Natural killer cell (primary cell): ENCODE measurements at places on chromosomes 5 and 9. TPM values are rescaled to one million over a fixed set of nuclear protein-coding genes. Genes with fewer than 3 reads are reported as not detected.

GRCh38 chr5:77355080-77355479 is 137.0 kb downstream of the WDR41 start:
- H3K4me1 ChIP-seq, result no peaks in the 10 kb centered on the region
- H3K27me3 ChIP-seq, result no peaks in the 10 kb centered on the region
- no peak overlapping the region for H3K4me3 ChIP-seq
- H3K27ac ChIP-seq, result no peak overlapping the region

GRCh38 chr9:121326130-121326838 is 43.8 kb downstream of the STOM start:
- H3K4me1 ChIP-seq, result peaks cover 13% of the 10 kb centered on the region
- H3K4me3 ChIP-seq, result no peak overlapping the region
- no peaks in the 10 kb centered on the region for H3K27me3 ChIP-seq
- H3K27ac ChIP-seq, result no peak overlapping the region
- DNase-seq, result no peak

GRCh38 chr5:158502686-158503085 is 597.0 kb downstream of the EBF1 start:
- H3K36me3 ChIP-seq, result no peaks in the 10 kb centered on the region
- no peaks in the 10 kb centered on the region for H3K27me3 ChIP-seq
- H3K4me3 ChIP-seq, result no peak overlapping the region
- no peak overlapping the region for H3K27ac ChIP-seq
- H3K4me1 ChIP-seq, result no peaks in the 10 kb centered on the region

- no peaks in the 10 kb centered on the region for H3K36me3 ChIP-seq
- H3K27ac ChIP-seq, result no peak overlapping the region
- H3K4me3 ChIP-seq, result no peak overlapping the region
- no peak for DNase-seq
Observed at GRCh38 chr9:90044263-90044662, 439.5 kb downstream of the GADD45G start.

GRCh38 chr5:5398071-5398470 is 24.4 kb upstream of the ICE1 start:
- H3K27ac ChIP-seq, result no peak overlapping the region
- H3K4me1 ChIP-seq, result no peaks in the 10 kb centered on the region
- no peaks in the 10 kb centered on the region for H3K27me3 ChIP-seq
- H3K36me3 ChIP-seq, result no peaks in the 10 kb centered on the region
- H3K4me3 ChIP-seq, result no peak overlapping the region

GRCh38 chr5:148828511-148829247 is 2.3 kb downstream of the ADRB2 start:
- H3K4me1 ChIP-seq, result peaks cover 46% of the 10 kb centered on the region
- peaks cover 12% of the 10 kb centered on the region for H3K36me3 ChIP-seq
- peak overlapping the region; percentile 69 for H3K4me3 ChIP-seq
- no peak for DNase-seq

- peak overlapping the region; percentile 95 for H3K27ac ChIP-seq
- H3K27me3 ChIP-seq, result no peaks in the 10 kb centered on the region
- peaks cover 91% of the 10 kb centered on the region for H3K4me1 ChIP-seq
- H3K4me3 ChIP-seq, result no peak overlapping the region
Observed at GRCh38 chr5:132430746-132431145, 59.8 kb downstream of the IRF1 start.

GRCh38 chr5:25619273-25619672 is 974.5 kb upstream of the CDH10 start:
- H3K27me3 ChIP-seq, result no peaks in the 10 kb centered on the region
- no peak overlapping the region for H3K27ac ChIP-seq
- no peaks in the 10 kb centered on the region for H3K4me1 ChIP-seq
- H3K36me3 ChIP-seq, result no peaks in the 10 kb centered on the region

- no peak for DNase-seq
- peaks cover 43% of the 10 kb centered on the region for H3K36me3 ChIP-seq
- H3K27ac ChIP-seq, result no peak overlapping the region
- no peaks in the 10 kb centered on the region for H3K4me1 ChIP-seq
- H3K4me3 ChIP-seq, result no peak overlapping the region
Observed at GRCh38 chr9:125332527-125332926, 70.9 kb downstream of the GAPVD1 start.

DNA sequence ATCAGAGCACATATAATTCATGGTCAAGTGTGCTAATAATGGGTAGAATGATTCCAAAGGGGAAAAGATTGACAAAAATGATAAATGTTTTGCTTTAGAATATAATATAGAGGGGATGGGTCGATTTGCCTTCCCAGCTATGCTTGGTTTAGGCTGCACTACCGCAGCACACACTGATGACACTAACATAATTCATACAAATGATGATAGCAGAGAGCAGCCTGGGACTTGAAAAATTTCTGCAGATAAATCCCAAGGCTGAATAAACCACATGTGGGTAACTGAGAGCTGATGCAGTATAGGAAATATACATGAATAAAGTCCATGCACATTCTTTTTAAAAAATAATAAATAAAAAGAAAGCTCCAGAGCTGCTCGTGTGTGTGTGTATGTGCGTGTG is 54.5 kb downstream of the EFNA5 start:
- no peaks in the 10 kb centered on the region for H3K36me3 ChIP-seq
- no peak overlapping the region for H3K27ac ChIP-seq
- H3K27me3 ChIP-seq, result no peaks in the 10 kb centered on the region
- H3K4me1 ChIP-seq, result no peaks in the 10 kb centered on the region
- DNase-seq, result no peak

GRCh38 chr5:54630738-54631359 is 113.3 kb downstream of the SNX18 start:
- H3K4me3 ChIP-seq, result no peak overlapping the region
- H3K4me1 ChIP-seq, result no peaks in the 10 kb centered on the region
- no peaks in the 10 kb centered on the region for H3K36me3 ChIP-seq
- no peaks in the 10 kb centered on the region for H3K27me3 ChIP-seq

GRCh38 chr9:31390403-31391025 is 993.9 kb upstream of the ACO1 start:
- H3K4me3 ChIP-seq, result no peak overlapping the region
- no peaks in the 10 kb centered on the region for H3K27me3 ChIP-seq
- DNase-seq, result peak; percentile 3
- H3K4me1 ChIP-seq, result no peaks in the 10 kb centered on the region
- no peak overlapping the region for H3K27ac ChIP-seq
- H3K36me3 ChIP-seq, result no peaks in the 10 kb centered on the region

DNA sequence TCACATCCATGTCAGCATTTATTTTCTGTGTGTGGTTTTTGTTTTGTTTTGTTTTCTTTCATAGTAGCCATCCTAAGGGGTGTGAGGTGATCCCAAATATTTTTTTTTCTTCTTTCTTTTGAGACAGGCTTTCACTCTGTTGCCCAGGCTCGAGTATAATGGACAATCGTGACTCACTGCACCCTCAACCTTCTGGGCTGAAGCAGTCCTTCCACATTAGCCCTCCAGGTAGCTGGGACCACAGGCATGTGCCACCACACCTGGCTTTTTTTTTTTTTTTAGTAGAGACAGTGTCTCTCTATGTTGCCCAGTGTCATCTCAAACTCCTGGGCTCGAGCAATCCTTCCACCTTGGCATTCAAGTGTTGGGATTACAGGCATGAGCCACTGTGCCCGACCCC is 59.1 kb downstream of the CDC42SE2 start:
- H3K4me1 ChIP-seq, result peaks cover 26% of the 10 kb centered on the region
- no peak overlapping the region for H3K4me3 ChIP-seq
- H3K27ac ChIP-seq, result peak overlapping the region; percentile 50
- H3K27me3 ChIP-seq, result no peaks in the 10 kb centered on the region
- H3K36me3 ChIP-seq, result peaks cover 14% of the 10 kb centered on the region
- DNase-seq, result no peak

Gene PCDHGA4
- 0.24 TPM for total RNA-seq

Gene SOX30
- total RNA-seq, result not detected

Gene OTP
- total RNA-seq, result not detected
